Activated CD4-positive, alpha-beta T cell treated with anti-CD3 and anti-CD28 coated beads for 24 hours (primary cell): ENCODE measurements at places on chromosomes 1 and 21.

GRCh38 chr1:211684791-211685190 is 9.4 kb upstream of the NEK2 start:
- no peak for DNase-seq

DNA sequence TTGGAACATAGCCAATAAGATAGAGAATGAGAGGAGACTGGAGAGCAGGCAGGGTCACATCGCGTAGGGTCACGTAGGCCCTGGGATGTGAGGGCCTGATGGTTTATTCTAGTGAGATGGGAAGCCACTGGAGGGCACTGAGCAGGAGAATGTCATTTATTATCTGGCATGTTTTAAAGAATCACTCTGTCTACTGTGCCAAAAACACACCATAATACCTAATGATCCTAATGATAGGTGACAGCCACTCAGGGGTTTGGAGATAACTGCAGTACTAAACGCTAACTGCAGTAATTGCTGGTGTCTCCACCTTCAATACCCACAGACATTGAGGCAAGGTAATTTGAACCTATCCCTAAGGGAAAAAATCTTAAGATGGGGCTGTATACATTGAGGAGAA is 185.4 kb downstream of the TTLL7 start:
- no peak for DNase-seq

DNA sequence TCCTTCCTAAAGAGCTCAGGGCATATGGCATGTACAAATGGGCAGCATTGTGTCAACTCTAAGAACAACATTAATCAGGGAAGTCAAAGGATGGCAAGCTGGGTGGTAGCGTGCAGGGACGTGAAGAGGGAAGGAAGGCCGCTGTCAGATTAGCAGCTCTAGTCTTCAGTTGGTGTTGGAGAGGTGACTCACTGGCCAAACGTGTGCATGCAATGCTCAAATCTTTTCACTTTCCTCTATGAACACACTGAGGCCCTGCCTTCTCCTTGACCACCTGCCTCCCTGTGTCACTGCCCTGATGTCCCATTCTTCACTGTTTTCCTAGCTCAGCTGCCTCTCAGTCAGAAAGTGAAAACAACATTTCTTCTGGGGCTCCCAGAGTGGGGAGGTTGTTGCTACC is 5.9 kb upstream of the PIGR start:
- no peak for DNase-seq

DNA sequence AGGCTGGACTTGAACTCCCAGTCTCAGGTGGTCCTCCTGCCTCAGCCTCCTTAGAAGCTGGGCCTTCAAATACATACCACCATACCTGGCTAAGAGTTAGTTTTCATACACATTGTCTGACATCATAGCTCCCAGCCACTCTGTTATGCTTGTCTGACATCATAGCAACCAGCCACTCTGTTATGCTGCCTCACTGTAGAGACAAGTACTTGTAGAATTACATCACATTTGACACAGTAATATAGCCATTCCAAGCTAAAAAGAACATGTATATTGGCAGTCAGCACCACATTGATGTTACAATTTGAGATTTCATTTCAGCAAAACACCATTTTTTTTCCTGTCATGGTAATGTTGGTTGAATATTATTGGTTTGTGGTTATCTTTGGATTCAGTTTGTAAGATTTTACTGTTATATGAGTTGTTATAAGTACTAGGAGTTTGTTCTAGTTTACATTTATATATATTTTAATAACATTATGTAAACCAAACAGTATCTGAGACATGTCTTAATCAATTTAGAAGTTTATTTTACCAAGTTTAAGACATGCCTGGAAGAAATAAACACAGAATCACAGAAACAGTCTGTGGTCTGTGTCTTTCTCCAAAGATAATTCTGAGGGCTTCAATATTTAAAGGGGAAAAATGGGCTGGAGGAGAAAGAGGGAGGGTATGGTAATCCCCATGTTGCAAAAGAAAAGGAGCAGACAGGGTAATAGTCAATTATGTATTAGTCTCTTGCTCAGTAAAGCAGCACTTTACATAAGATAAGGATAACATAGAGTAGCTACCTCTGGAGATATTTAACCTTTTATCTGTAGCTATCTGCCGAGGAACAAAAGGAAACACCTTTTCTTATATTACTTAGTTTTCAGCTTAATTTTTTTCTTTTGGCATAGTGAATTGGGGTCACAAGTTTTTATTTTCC is 43.0 kb downstream of the XPR1 start:
- DNase-seq = no peak

GRCh38 chr1:182406012-182406411 is 5.5 kb upstream of the TEDDM1 start:
- DNase-seq = no peak

DNA sequence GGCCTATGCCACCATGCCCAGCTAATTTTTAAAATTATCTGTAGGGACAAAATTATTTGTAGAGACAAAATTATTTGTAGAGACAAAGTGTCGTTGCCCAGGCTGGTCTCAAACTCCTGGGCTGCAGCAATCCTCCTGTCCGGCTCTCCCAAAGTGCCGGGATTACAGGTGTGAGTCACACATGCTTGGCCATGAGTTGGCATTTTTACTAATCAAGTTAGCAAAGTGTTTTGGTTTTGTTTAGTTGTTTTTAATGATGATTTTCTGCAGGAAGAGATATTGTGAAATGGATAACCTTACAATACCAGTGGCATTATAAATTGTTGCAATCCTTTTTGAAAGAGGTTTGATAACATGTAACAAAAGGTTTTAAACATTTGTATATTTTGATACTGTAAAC is 65.3 kb upstream of the MAGI3 start:
- no peak for DNase-seq
